ENCODE measurements at places on chromosomes 13 and 19.
A peak's percentile ranks its signal among the peaks of the same experiment; 100 is the strongest.

DNA sequence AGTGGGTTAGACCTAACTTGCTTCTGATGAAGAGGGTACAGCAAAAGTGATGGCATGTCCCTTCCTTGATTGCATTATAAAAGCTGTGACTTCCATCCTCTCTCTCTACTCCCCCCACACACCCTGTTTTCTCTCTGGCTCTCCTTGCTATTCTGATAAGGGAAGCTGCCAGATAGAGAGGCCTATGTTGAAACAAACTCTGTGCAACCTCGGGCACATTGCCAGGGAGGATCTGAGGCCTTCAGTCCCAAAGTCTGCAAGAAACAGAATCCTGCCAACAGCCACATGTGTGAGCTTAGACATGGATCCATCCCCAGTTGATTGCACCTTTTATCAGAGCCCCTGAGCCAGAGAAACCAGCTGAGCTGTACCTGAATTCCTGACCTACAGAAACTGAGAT, 44.8 kb upstream of the ARGLU1 start:
- DNase-seq = peak; percentile 23

DNA sequence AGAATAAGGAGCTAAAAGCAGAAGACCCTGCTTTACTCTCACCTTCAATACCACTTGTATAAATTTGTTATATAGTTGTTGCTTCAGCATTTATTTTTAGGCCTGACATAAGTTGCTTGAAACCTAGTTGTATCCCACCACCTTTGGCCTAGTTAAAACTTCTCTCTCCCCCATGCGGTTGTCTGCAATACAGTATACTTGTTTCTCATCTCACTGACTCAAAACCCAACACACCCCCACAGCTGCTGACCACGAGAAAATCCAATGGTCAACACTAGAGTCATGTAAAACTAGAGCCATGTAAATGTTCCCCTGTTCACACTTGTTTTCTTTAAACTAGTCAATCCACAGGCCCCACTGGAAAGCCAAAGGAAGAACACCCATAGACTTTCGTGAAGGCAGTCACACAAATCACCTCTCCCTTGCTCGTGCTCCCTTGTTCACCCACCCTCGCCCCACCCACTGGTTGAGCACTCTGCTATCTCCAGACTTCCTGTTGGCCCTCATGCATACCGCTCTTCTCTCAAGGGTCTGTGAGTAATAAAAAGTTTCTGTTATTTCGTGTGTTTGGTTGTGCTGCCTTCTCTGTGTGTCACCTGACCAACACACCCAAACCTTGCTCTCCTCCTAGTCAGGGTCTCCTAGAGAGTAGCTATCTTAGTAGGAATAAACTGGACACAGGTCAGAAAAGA, 12.9 kb upstream of the CCDC169 start:
- no peak for DNase-seq

- no peak for DNase-seq
These were observed 2.1 kb upstream of the PDCD2L start for GRCh38 chr19:34402074-34402600.

DNA sequence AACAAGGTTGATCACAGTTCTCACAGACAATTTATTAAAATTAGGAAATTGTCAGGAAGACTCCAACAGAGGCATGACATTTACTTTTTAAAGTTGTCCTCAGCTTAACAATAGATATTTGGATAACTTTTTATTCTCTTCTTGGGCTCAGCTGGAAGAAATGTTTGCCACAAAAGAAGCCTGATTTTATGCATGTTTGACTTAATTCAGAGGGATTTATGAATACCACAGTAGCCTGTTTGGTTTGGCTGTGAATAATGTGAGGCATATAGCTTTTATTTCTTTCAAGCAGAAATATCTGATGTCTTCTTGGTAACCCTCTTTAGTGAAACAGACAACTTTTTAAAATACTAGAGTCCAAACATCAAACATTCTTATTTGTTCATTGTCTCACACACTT, 1464.5 kb upstream of the SLC10A2 start:
- DNase-seq = no peak

GRCh38 chr19:1397838-1398237, 3.5 kb downstream of the GAMT start:
- DNase-seq = no peak

All from mesenchymal stem cell (in vitro differentiated cells and primary cell).